ENCODE measurements at places on chromosomes 2 and 18.

DNA sequence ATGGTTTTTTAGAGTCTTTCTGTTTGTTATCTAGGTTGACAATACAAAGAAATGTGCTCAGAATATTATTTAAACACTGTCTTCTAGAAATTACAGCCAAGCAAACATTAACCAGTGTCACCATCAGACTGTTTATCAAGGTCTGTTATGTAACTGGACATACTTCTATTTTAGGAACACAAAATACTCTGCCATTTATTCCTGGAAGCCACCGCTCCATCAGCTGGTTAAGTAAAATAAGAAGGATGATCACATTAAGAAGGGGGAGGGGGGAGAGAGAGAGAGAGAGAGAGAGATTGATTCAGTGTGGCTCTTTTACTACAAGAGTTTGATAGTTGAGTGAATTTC lies 47.9 kb downstream of the MBP start:
- DNase-seq = no peak

- no peak for DNase-seq
These were observed 49.7 kb downstream of the TSN start for GRCh38 chr2:121804997-121805765.

DNA sequence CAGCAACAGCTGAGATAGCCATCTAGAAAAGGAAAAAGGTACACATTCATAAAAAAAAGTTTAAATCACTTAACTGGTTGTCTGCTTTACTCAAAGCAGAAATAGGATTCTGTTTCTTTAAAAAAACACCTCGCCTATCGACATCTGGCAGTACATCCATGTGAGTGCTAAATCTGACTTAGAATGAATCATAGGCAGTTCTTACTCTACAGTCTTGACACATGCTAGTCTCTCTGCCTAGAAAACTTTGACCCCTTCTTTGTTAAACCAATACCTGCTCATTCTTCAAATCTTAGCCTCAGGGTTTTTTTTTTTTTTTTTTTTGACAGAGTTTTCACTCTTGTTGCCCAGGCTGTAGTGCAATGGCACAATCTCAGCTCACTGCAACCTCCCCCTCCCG lies 37.1 kb upstream of the GPR75 start:
- no peak for DNase-seq

DNA sequence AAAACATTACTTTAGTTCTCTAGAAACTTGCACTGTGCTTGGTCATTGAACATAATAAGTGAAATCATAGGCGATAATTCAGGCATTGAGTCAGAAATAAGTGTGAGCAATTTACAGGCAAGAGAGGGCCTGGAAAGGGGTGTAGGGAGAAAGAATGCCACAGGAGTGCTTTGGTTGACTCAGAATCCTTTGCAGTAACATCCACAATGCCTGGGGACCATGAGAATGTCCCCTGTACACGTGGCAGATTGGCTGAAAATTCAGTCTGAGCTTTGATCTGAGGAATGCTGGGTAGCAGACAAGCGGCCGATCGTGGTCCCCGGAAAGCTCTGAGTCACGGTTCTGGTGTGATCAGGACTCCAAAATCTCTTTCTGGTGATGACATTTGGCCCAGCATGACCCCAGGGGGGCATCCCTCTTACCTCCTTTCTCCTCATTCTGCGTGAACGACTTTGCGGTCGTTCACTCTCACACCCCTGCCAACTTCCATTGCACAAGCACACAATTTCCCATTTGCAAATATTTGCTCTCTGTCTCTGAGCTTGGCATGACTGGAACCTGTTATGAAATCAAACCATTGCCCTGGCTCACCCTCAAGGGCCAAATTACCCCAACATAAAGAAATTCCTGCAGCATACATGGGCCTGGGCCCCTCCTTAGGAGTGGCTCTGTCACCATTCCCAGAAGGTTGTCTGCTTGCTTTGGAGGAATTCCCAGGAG lies 305.0 kb upstream of the EPAS1 start:
- no peak for DNase-seq

GRCh38 chr2:176088048-176088936 lies 4.2 kb upstream of the HOXD13 start:
- peak; percentile 78 for DNase-seq

GRCh38 chr18:77397617-77398016 lies 148.0 kb downstream of the GALR1 start:
- DNase-seq = no peak

Data from SJCRH30 (cell line).